ENCODE measurements at places on chromosomes 11 and 22.

- no peak for DNase-seq
These were observed 1.8 kb downstream of the EWSR1 start for GRCh38 chr22:29269731-29270474.

GRCh38 chr11:88188251-88188931 lies 13.1 kb upstream of the RAB38 start:
- DNase-seq, result no peak

DNA sequence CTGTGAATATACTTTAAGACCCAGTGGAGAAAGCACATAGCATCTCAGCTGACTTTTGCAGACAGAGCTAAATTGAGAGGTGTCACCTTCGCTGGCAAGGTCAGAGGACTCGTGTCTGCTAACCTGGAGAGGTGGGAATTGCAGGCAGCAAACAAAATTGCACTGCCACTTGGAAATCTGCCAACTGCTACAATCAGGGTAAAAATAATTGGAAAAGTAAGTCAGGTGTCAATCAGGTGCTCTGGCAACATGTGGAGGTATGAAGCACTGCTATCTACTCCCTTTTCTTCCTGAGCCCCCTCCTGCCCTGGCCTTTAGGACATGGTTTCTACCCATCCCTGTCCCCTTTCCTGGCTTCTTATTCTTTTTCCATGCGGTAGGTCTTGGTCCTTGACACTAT lies 24.1 kb upstream of the LRRC55 start:
- no peak for DNase-seq

GRCh38 chr11:69771466-69771865 lies 3.7 kb downstream of the FGF4 start:
- DNase-seq, result no peak

GRCh38 chr11:110355011-110355744 lies 58.8 kb upstream of the RDX start:
- DNase-seq, result no peak

GRCh38 chr22:44550711-44551491 lies 52.9 kb upstream of the RTL6 start:
- no peak for DNase-seq

DNA sequence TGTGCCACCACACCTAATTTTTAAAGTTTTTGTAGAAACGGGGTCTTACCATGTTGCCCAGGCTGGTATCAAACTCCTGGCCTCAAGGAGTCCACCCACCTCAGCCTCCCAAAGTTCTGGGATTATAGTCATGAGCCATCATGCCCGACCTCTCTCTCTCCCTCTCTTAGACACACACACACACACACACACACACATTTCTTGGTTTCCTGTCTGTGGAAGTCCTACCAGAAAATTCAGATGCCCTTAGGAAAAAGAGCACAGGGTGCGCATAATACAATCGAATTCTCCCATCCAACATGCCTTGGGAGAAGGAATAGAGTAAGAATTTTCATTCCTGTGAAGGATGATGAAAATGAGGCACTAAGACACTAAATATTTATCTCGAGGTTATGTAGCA lies 10.4 kb downstream of the MICAL3 start:
- DNase-seq, result no peak

GRCh38 chr11:65588199-65589054 lies 7.2 kb downstream of the KCNK7 start:
- DNase-seq, result no peak

- DNase-seq, result no peak
These were observed 126.3 kb downstream of the LUZP2 start for GRCh38 chr11:24623121-24623520.

DNA sequence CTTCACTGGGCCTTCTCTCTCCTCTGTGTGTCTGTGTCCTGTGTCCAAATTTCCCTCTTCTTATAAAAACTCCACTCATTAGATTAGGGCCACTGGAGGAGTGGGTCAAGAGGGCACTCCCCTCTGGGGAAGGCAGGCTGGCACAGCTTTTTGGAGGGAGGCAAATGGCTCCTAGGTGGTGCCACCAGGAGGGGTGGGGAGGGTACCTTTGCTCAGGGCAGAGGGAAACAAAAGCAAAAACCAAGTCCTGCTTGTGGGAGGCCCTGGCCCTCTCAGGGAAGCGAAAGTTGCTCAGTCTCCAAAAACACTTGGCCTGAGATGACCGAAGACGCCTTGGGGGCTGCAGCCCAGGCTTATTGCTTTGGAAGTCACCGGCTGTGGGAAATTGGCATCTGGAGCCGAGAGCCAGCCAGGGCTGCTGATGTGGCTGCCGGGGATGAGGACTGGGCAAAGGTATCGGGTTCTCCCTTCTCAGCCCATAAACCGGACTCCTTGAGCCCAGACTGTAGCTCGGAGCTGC lies 48.2 kb upstream of the ANO1 start:
- DNase-seq, result no peak

- no peak for DNase-seq
These were observed 135.7 kb downstream of the NECTIN1 start for GRCh38 chr11:119593346-119593745.

- no peak for DNase-seq
These were observed 6.5 kb upstream of the MFNG start for GRCh38 chr22:37492428-37493344.

GRCh38 chr11:113462830-113463229 lies 12.4 kb downstream of the DRD2 start:
- no peak for DNase-seq

GRCh38 chr11:114130115-114130576 lies 70.6 kb downstream of the ZBTB16 start:
- no peak for DNase-seq

DNA sequence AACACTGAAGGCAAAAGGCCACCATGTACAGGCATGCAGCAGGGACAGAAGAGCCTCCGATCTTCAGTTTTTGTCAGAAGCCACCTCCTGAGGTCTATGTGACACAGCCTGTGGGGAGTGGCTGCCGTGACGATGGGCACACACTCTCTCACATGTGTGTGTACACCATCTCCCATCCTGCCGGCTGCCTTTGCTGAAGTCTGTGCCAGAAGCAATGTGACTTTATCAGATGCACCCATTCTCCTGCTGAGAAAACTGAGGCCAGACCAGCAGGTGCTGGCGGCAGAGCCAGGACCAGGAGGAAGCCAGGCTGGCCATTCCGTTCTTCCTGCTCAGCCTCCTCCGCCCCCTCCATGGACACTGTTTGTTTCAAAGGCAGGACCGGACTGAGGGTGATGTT lies 16.7 kb downstream of the SHANK2 start:
- no peak for DNase-seq

DNA sequence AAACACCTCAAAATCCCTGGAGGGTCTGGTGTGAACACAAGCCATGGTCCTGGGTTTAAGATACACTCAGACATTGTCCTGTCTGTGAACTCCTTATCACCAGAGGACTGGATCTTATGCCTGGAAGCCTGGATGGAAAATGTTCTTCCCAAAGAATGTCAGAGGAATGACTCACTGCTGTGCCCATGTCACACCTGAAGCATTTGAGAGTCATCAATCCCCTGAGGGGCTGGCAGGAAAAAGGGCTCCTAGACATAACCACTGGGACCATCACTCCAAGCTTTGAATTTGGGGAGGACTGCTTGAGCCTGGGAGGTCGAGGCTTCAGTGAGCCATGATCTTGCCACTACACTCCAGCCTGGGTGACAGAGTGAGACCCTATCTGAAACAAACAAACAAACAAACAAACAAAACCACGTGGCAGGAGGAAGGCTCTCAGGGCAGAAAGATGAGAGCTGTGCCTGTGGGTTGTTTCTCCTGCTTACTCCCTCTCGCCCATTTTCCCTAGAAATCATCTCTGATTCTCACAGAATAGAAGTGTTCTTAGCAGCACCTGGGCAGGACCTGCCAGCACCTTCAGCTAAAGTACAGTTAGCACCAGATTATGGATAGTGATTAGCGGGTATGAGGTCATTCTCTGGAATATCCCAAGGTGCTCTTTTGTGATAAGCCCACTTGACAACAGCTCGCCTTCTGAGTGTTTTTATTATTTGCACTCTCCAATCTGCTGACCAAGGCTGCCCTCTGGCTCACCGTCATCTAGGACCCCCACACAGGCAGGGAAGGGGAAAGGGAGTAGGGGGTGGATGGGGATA lies 11.9 kb upstream of the PRG2 start:
- no peak for DNase-seq

DNA sequence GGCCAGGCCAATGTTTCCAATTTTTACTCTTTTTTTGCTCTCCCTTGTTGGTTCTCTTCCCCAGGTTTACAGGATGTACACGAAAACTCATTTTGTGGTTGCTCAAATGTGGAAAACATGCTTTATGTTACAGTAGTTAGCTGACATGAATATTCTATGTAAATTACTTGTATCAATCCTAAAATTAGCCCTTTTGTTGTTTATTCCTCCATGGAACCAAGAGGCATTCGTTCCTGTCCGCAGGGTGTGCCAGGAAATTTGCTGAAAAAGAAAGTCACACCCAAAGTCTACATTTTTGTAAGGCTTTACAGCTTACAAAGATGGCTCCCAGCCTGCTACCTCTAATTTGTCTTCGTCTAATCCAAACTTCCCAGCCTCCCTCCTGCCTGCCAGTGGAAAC lies 652.3 kb downstream of the ETS1 start:
- no peak for DNase-seq

DNA sequence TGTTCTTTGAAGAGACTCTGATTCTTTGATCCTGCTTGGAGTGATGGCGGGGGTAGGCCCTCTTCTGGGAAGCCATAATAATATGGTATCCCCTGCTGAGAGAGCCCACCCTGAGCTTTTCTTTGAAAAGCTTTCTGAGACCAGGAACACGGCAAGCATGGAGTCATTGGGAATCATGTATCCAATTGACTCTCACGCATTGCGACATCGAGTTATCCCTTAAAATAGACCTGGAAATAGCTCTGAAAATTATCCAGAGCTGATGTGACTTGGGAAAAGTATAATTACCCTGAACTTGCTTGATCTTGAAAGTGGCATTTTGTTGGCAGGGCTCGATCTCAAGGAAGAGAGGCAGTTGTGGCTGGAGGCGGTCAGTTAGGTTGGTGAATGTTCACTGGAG lies 36.8 kb upstream of the MPEG1 start:
- no peak for DNase-seq

GRCh38 chr22:26718905-26719304 lies 61.5 kb downstream of the MIAT start:
- DNase-seq, result no peak

GRCh38 chr11:122741613-122742300 lies 86.2 kb downstream of the UBASH3B start:
- DNase-seq, result no peak

DNA sequence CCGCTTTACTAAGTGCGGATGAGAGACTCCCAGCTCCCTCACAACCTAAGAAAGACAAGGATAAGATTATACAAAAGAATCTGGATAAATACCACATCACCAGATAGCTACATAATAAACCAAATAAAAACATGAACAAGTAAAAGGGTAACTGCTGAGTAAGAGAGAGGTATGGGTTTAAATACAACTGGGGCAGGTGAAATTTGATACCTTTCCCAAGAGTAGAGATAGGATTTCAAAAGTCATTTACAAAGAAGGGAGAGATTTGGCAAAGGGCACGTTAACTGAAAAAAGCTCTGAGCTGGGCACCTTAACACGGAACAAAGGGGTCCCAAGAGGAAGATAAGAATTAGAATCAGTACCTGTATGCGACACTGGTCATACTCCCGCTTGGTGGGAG lies 1.7 kb downstream of the UBXN1 start:
- DNase-seq, result no peak

DNA sequence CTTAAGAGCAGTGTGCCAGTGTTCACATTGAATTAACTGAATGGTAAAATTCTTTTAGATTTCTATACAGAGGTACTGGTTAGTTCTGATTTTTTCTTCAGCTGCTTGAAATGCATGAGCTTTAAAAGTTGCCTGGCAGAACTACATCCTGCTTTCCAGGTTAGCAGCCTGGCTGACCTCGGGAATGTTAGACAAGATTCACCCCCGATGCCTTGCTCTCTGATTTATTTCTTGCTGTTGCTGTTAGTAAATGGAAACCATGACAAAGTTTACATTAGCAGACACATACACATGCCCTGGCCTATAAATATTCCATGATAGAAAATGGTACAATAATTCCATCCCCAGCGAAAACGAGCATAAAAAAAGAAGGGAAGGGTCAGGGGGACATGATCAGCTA lies 47.0 kb downstream of the WT1 start:
- DNase-seq, result no peak

GRCh38 chr22:36162127-36163034 lies 1.8 kb upstream of the APOL3 start:
- no peak for DNase-seq

DNA sequence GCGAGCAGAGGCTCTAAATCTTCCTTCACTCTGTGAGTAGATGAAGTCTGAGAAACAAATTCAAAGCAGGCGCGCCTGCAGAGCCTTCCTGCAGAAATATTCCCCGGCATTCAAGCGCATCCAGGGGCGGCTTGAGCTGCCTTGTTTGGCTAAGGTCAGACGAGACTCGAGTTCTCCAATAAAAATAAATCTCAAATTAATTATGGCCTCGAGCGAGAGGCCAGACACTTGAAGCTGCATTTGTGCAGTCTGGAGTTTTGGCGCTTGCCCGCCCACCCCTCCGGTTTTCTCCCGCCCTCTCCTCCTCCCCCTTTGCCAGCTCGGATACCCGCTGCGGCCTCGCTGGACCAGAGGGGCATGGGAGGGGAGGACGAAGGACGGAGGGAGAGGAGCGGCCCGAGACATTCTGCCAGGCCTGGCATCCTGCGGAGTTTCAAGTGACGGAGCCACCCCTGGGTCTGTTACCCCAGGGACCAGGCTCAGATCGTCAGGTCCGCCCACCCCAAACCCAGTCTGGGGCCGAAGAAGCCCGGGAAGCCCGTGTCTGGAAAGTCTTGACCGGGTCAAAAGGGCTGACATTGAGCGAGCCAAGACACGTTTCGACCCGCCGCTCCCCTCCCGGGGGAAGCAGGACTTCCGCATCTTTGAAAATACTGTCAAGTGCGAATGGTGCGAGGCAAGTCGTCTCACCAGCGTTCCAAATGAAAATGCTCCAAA lies 3.8 kb upstream of the FLI1 start:
- DNase-seq, result no peak

DNA sequence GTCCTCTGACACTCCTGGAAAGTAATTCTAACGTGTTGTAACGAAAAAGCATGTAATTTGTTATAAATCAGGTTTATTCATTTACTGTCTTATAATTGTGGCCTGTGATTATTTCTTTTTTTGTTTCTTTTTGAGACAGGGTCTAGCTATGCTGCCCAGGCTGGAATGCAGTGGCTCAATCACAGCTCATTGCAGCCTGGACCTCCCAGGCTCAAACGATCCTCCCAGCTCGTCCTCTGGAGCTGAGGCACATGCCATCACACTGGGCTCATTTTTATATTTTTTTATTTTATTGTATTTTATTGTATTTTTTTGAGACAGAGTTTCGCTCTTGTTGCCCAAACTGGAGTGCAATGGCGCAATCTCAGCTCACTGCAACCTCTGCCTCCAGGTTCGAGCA lies 15.9 kb downstream of the DENND5A start:
- no peak for DNase-seq

DNA sequence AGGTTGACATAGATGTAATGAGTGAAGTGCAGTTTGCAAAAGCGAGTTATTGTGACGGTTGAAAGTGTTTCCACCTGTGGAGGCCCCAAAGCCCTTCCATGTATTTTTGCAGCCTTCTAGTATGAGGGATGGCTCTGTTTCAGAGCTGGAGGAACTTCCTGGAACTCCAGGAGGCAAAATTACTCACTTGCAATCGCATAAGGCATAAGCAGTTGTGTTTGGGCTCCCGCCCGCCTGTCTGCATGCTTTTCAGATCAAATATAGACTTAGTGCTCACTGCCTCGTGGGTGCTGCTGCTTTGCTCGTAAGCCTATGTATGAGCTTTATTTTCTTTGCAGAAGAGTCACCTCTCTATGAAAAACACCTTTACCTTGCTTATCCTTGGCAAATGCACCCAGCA lies 146.8 kb upstream of the LARGE1 start:
- DNase-seq, result no peak

- no peak for DNase-seq
These were observed 42.3 kb upstream of the ETS1 start for GRCh38 chr11:128629516-128630106.
